Stimulated activated CD8-positive, alpha-beta memory T cell treated with anti-CD3 and anti-CD28 coated beads, Interleukin-4, amount 100 ng/mL, for 1 hour (primary cell): ENCODE measurements at places on chromosomes 1 and 21.

DNA sequence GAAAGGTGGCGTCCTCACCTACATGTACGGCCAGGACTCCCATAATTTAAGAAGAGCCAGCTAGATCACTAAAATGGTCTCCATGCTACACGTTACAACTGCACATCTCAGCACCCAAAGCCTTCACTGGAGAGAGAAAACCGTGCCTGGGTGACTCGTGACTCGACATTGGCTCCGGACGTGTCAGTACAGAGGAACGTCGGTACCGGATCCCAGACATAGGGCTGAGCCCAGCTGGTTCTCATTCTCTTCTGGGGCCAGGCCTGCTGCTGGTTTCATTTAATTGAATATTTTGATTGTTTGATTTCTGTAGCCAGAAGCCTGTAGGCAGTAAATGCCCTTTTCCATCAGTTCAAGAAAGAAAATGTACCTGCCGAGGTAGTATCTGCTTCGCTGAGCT lies 93.1 kb downstream of the HHIPL2 start:
- no peak for DNase-seq

- no peak for DNase-seq
These were observed 427.2 kb downstream of the KCNT2 start for GRCh38 chr1:196180847-196181593.

GRCh38 chr1:229280037-229280828 lies 9.3 kb downstream of the RAB4A start:
- DNase-seq = no peak

- DNase-seq = no peak
These were observed 69.2 kb downstream of the UMODL1 start for GRCh38 chr21:42140196-42140934.

GRCh38 chr21:45894450-45894825 lies 87.1 kb upstream of the COL6A1 start:
- no peak for DNase-seq
